ENCODE measurements at places on chromosomes 6 and 20. TPM values are rescaled to one million over a fixed set of nuclear protein-coding genes. Genes with fewer than 3 reads are reported as not detected.

- no peak for DNase-seq
These were observed 141.7 kb downstream of the RFX6 start for GRCh38 chr6:117018771-117019170.

- no peak for DNase-seq
These were observed 5.3 kb downstream of the POPDC3 start for GRCh38 chr6:105174512-105174911.

GMPR gene
- total RNA-seq = 11.0 TPM

OOEP gene
- 0.52 TPM for total RNA-seq

DNA sequence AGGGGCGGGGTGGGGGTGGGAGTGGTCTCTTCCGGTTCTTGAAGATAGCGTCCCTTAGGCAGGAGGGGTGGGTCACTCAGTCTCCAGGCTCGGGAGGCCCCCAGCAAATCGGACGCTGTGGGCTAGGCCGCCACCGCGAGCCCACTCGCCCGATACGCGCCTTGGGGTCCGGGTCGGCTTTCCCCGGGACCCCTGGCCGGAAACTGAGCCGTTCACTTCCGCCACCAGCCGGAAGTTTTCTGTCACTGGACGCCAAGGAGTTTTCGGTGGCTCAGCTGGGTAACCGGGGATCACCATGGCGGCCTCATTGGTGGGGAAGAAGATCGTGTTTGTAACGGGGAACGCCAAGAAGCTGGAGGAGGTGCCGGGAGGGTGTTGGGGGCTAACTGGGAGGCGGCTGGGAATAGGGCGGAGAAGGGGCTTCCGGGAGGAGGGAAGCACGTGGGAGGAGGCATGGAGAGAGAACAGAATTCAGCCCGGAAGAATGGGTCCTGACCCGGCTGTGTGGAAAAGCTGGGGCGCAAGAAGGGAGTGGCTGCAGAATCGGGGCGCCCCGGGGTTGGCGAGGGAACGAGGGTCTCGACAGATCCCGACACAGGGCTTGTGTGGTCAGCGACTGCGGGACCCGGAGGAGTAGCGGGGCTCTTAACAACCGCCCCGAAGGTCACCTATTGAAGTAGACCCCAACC is at the start of gene ITPA:
ITPA (plus strand) TSS at position 242 of the 689 bp plus-strand sequence; CDS start at position 296, 54 bp downstream.
- DNase-seq = peak; percentile 75

DNA sequence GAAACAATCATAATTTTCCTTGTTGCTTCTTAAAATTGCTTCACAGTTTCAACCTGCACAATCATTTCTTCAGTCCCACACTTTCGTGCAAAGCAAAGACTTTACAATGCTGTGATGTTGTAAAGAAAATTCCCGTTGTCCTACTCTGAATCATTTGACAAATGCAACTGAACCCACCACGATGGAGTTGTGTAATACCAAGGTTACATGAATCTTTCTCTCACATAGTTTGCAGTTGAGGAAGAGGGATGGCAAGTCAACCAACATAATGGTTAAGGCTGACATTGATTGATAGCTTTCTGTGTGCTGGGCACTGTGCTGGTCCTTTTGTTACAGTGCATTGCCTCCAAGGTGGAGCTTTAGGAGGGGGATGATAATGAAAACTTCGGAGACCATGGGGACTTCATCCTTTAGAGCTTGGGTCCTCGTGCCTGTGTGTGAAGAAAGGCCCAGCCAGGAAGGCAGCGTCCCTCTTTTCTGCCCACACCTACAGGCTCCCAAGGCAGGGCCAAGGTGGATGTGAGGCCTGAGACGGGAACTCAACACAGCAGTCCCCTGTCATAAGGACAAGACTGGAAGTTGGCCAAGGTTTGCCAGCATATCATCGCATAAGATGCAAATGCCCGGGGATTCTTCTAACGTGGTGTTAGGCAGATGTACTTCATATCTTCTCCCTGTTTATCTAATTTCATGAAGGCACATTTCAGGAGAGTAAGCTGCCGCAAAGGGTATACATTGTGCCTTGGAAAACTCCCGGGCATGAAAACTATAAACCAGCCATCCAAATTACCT is 96.9 kb downstream of the LY86 start:
- DNase-seq = no peak

GRCh38 chr6:13113981-13114593 is 214.2 kb downstream of the TBC1D7 start:
- no peak for DNase-seq

DNA sequence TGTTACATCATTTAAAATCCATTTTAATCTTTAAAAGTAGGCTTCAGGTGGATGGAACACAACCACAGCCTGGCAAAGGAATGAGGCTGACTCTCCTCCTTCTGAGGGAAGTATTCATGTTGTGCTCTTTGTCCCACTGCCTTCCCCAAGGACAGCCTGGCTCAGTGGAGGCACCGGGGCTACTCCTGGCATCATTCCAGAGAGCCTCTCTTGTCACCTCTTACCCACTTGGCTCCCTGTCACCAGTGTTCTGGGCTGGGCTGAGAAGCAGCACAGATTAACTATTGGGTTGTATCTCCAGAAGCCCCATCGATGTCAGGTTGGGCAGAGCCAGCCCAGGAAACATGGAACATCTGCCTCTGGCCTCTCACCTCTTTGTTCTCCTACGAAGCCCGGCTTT is 10.7 kb upstream of the TP53INP2 start:
- no peak for DNase-seq

- no peak for DNase-seq
These were observed 4.0 kb downstream of the HUS1B start for GRCh38 chr6:652865-653264.

PLG gene
- 0.55 TPM for total RNA-seq

DNA sequence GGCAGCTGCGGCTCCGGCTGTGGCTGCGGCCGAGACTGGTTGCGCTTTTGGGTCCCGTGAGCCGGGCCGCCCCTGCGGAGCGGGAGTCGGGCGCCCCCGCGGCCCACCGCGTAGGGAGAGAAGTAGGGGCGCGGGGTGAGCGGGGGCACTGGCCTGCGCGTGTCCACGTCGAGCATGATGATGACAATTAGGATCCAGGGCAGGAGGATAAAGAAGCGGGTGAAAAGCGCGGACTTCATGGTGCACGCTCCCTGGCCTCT is 739 bp downstream of the B3GAT2 start:
- no peak for DNase-seq

GLP1R gene
- total RNA-seq = not detected

CST7 gene
- 43.9 TPM for total RNA-seq
